ENCODE measurements at places on chromosomes 1 and 21.

DNA sequence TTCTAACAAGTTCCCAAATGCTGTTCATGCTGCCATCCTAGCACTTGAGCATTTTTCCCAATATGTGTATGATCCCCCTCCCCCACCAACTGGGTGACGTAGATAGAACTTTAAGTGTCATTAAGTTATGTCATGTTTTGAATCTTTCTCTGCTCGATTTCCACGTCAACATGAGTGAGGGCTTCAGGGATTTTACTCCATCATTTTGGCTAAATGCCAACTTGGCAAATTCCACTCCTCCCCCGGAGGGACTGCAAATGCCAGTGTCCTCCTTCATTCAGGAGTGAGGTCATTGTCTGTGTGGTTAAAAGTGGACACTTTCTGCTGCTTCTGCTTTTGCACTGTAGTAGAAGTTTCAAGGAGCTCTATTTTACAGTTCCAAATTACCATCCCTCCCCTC, 201.7 kb downstream of the FGGY start:
- DNase-seq, result no peak

GRCh38 chr1:177732178-177732577, 237.7 kb downstream of the SEC16B start:
- DNase-seq, result no peak

GRCh38 chr1:43152866-43153265, 19.2 kb downstream of the EBNA1BP2 start:
- DNase-seq, result no peak

GRCh38 chr1:214314178-214314843, 33.4 kb downstream of the SMYD2 start:
- DNase-seq, result no peak

DNA sequence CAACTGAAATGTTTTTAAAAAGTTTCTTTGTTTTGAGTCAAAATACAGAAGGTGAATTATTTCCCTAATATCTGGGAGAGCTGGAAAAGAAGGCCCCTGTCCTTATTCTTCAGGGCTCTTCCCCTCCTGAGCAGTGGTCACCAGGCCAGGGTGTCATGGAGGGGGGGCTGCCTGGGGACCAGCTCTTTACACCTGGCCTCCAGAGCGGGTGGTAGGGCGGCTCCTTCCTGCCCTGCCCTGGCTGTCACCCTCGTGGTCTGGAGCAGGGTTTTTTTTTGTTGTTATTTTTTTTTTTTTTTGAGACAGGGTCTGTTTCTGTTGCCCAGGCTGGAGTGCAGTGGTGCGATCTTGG, 6.6 kb downstream of the SKI start:
- DNase-seq, result no peak

DNA sequence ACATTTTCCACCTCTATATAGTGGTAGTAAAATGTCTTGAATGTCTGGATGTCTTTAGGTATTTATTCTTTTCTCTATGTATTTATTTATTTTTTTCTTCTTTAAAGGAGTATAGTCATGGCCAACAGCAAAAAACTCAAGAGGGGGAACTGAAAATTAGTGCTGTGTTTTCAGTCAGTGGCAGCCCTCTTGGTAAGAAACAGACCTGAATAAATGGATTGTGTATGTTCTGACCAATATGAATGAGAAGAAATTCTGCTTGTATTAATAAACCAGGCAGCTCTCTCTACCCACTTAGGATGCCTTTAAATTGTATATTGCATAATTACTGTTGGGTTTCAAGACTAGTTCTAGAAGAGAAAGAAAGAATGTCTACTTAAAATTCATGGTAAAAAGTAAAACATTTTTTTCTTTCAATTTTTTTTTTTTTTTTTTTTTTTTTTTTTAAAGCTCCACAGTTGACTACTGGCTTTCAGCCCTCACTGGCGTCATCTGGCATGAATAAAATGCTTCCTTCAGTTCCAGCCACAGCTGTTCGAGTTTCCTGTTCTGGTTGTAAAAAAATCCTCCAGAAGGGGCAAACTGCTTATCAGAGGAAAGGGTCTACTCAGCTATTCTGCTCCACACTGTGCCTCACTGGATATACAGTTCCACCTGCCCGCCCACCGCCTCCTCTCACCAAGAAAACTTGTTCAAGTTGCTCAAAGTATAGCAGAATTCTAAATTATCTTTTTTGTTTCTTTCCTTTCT, 101.6 kb downstream of the ZMYM4 start:
- DNase-seq, result peak; percentile 82

Data from right forelimb (tissue), 1 donor.